ENCODE measurements at places on chromosomes 1 and 21.

- peak; percentile 70 for DNase-seq
These were observed 25.4 kb downstream of the PIGM start for GRCh38 chr1:160006312-160006940.

GRCh38 chr1:226001963-226002666 is 3.0 kb upstream of the SDE2 start:
- DNase-seq: peak; percentile 81

DNA sequence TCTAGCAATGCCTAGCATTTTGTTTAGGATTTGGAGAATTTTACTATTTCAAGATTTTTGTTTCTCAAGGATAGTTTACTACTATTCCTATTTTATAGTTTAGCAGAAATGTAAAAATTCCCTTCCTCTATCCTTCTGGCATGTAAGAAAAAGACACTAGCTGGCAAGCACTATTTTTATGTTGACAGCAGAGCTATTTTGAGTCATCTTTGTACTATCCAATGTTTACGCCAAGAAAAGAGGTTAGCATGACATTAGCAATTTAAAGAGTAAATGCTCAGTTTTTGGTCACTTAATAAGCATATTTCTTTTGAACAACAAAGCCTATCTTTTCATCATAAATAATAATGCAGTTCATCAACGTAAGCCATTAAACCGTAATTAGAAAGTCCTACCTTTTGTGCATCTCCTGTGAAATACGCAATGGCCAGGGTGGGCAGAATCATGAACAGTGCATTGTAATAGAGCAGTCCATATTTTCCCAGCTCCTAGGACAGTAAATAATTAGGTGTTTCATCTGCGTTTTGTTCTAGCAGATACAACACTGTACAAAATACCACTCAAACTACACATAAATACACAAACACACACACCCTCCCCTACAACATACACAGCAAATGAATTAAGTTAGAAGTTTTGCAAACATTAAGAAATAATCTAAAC is 12.0 kb downstream of the SLC35D1 start:
- no peak for DNase-seq

DNA sequence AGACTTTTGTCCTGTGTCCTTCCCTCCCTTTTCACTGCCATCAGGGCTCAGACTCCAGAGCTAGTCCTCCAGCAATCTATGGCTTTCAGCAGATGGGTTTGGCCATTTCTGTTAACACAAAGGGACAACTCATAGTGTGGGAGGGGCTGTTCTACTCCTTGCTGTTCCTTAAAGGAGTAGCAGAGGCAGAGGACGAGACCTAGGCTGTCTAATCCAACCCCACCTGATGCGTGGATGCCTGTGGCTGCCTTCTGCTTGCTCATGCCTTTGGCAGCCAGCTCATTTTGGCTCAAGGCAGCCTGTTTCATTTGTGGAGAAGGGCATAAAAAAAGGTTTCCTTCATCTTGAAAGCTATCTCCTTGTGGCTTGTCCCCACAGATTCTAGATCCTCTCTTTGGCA is 27.0 kb downstream of the MFSD2A start:
- no peak for DNase-seq

GRCh38 chr1:208598021-208598420 is 353.8 kb upstream of the PLXNA2 start:
- no peak for DNase-seq

- no peak for DNase-seq
These were observed 20.4 kb upstream of the GNG12 start for GRCh38 chr1:67853704-67854103.

GRCh38 chr1:32107742-32108661 is at the start of gene KPNA6:
Gene KPNA6, plus strand, starts transcription at chr1:32108056. Its CDS starts 75 bp downstream, at chr1:32108131.
- DNase-seq: peak; percentile 96

- no peak for DNase-seq
These were observed 89.6 kb upstream of the HNRNPU start for GRCh38 chr1:244953901-244954300.

DNA sequence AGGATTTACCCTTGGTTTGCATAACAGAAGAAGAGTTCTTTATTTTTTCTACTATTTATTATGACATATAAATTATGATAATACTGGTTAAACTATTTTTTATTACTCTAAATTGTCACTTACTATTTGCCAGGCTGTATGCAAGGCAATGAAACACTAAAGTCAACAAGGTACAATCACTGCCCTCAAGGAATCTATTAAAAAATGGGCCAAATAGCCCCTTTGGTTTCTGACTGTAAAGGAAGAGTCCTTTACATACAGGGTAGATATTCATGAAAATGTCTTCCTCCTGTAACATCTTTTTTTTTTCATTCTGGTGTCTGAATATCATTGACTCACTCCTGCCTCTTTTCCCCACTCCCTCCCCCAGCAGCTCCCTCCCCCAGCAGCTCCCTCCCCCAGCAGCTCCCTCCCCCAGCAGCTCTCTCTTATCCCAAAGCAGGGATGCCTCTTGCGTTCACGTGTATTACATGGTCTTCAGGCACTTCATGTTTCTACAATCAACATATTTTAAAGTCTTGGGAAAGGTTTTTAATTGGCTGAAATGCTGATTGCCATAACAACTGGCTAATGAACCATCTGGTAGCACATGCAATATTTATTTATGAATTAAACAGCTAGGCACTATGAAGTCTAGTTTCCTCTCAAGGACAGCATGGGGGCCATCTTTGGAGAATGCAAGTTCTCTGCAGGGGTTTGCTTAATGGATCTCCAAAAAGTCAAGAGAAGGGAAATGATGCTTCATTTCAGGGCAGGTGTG is 400.4 kb upstream of the PLXNA2 start:
- no peak for DNase-seq

DNA sequence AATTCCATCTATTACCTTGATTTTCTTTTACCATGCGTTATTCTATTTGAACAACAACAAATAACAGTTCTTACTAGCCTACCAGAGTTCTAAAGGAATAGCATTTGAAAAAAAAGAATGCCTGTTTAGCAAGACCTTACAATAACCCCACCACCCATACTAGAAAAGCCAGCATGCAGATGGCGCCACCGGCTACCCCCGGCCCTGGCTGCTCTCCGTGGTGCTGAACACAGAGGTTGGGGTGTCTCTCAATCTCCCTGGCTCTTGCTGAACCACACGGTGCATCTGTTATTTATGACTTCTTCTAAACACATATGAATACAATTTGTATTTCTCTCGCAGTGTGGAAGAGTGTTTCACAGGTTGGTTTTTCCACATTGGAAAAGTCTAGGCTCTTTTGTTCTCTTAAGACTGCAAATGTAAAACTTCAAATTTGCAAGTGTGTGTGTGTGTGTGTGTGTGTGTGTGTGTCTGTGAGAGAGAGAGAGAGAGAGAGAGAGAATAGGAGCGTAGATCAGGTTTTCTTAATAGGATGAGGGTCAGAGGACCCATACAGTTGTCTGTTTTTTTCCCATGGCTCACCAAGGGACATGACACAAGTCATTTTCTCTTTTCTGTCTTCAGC is 13.6 kb downstream of the GRIK3 start:
- DNase-seq: no peak

GRCh38 chr1:83905315-83905907 is 93.5 kb downstream of the TTLL7 start:
- DNase-seq: peak; percentile 31

GRCh38 chr1:211874521-211875347 is 44.2 kb upstream of the LPGAT1 start:
- DNase-seq: no peak

- no peak for DNase-seq
These were observed 75.6 kb upstream of the SLFNL1 start for GRCh38 chr1:41097105-41097504.

DNA sequence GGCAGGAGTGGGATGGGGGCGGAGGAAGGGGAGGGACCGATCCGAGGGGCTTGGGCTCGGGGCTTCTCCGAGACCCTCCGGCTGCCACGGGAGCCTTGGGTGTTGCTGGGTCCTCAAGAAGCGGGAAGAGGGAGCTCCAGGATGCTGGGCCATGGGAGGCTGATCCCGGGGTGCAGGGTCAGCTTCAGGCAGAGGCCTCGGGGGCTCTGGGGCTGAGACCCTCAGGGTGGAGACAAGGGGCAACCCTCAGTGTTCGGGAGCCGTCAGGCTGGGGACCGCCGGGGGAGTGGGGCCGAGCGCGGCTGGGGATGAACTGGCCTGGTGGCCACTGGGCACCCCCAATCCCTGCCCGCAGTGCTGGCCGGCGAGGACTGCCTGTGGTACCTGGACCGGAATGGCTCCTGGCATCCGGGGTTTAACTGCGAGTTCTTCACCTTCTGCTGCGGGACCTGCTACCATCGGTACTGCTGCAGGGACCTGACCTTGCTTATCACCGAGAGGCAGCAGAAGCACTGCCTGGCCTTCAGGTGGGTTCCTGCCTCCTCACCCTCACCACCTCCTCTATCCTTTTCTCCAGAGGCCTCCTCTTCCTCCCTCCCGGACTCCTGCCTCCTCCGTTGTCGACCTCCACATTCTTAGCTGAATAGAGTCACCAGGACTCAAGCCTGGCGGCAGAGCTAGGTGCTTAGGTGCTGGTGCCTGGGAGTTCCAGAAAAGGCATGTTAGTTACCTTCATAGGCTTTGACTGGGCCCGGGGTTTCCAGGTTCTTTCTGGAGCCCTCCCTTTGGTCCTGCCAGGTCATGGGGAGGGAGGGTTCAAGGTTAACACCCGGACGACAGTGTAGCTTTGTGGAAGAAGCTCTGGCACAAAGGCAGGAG is 631 bp downstream of the SHISA4 start:
- DNase-seq: no peak

DNA sequence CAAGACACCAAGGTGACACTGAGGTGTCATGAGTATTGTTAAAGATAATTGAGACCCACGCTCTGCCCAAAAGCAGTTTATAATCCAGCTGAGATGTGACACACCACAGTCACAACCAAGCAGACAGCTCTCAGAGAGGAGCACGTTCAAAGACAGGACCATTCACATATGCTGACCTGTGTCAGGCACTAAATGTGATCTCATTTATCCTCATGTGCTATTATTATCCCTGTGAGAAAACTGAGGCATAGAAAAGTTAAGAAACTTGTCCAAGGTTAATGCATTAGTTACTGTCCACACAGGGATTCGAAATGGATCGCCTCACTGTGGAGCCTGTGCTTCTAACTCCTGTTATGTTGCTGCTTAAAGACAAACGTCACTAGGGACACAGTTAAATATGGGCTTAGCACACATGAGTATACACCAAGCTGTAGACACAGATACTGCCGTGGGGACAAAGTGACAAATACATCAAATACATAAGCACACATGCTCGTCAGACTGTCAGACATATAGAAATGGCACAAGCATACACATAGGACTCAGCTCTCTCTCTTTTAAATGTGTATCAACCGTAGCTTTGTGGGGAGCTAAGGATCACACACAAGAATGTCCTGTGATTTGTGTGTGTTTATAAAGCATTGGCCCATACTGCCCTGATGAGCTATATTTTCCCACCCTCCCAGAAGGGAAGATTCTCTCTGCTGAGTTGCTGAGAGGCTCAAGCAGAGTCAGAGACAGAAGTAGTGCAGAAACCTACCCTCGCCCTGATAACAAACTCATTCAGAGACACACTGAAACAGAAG is 3.5 kb upstream of the IGSF8 start:
- no peak for DNase-seq

- DNase-seq: no peak
These were observed 99.9 kb upstream of the SOD1 start for GRCh38 chr21:31559368-31560119.

- no peak for DNase-seq
These were observed 29.9 kb downstream of the TP53BP2 start for GRCh38 chr1:223815865-223816264.

GRCh38 chr1:110594456-110595352 is 11.5 kb downstream of the KCNA2 start:
- DNase-seq: no peak

DNA sequence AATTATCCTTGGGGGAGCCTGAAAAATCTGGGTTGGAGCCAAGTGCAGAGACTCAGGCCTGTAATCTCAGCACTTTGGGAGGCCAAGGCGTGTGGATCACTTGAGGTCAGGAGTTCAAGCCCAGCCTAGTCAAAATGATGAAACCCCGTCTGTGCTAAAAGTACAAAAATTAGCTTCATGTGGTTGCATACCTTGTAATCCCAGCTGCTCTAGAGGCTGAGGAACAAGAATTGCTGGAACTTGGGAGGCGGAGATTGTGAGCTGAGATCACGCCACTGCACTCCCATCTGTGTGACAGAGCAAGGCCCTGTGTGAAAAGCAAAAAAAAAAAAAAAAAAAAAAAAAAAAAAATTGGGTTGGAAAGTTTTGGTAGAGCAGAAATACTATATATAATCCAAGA is 1563.6 kb upstream of the PRMT6 start:
- DNase-seq: no peak

GRCh38 chr1:26824731-26825130 is 1.8 kb upstream of the ZDHHC18 start:
- no peak for DNase-seq

DNA sequence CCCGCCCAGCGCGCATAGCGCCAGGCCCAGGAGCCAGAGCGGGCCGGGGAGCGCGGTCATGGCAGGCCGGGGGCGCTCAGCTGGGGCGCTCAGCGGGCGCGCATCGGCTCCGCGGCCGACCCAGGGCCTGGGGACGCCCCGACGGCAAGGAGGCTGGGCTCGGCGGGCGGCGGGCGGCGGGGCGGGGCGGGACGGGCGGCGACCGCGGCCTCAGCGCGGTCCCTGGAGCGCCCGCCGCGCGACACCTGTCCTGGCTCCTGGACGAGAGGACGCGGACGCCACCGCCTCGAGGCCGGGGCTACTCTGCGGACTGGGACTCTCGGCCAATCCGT is 273 bp downstream of the BMP8B start:
- DNase-seq: no peak

DNA sequence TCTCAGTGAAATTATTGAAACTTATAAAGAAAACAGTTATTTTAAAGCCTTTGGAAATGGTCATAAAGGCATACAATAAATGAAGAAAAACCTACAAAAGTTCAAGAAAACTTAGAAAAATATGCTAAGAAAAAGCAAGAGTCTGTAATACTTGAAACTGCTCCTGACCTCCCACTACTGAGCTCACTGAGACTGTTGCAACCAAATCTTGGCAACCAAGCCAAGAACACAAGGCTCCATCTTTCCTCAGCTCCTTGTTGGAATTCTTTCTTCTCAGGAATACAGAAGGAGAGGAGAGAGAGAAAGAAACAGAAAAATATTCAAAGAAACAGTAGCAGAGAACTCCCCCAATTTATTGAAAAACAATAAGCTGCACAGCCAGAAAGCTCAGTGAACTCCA is 160.5 kb downstream of the RASAL2 start:
- no peak for DNase-seq

- no peak for DNase-seq
These were observed 35.3 kb upstream of the NEK2 start for GRCh38 chr1:211710566-211711314.
